ENCODE measurements at places on chromosomes 2 and 18.

GRCh38 chr2:224952936-224953657 lies 89.2 kb downstream of the DOCK10 start:
- no peak for DNase-seq

GRCh38 chr18:69953191-69953590 lies 5.5 kb upstream of the CD226 start:
- DNase-seq: no peak

- no peak for DNase-seq
Measured at GRCh38 chr2:226655871-226656270, 143.7 kb downstream of the IRS1 start.

DNA sequence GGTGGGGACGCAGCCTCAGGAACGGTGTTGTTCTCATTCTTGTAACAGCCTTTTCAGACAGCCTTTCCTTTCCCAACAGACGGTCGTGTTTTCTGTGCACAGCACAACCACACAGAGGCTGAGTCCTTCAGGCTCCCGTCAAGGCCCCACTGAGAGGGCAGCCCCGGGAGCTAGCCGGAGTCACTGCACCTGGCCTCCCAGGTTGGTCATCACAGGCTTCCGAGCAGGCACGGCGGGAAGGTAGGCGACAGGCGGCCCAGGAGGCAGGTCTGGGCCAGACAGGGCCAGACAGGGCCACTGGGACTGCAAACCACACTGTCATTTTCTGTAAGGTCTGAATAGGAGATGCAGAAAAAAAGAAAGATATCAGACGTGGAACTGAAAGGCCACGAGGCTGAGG lies 570.8 kb downstream of the GALR1 start:
- DNase-seq: no peak

DNA sequence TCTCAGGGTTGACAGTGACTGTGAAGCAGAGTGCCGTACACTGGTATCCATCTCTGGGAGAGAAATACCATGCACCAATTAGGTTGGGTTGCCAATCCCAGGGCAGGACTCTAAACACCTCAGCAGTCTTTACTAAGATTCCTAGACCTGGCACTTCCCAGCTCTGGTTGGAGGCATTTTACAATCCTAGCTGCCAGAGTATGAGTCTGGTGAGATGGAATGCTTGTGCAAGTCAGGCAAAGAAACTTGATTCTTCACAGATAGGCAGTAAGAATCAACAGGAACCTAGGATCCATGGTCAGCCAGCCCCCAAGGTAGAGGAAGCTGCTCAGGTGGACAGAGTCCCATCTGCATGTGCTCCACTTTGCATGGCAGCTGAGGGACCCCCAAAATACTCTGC lies 6.0 kb upstream of the UGT1A5 start:
- DNase-seq: no peak

- DNase-seq: no peak
Measured at GRCh38 chr2:125341353-125341752, 1314.6 kb upstream of the GYPC start.

- DNase-seq: peak; percentile 45
Measured at GRCh38 chr18:74198453-74198852, 50.1 kb downstream of the TIMM21 start.

DNA sequence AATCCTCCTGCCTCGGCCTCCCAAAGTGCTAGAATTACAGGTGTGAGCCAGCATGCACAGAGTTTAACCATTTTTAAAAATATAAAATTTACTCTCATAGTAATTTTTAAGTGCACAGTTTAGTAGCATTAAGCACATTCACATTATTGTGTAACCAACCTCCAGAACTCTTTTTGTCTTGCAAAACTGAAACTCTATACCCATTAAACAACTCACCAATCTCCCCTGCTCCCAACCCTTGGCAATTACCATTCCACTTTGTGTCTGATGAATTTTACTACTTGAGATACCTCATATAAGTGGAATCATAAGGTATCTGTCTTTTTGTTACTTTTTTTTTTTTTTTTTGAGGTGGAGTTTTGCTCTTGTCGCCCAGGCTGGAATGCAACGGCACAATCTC lies 112.5 kb downstream of the BMPR2 start:
- no peak for DNase-seq

DNA sequence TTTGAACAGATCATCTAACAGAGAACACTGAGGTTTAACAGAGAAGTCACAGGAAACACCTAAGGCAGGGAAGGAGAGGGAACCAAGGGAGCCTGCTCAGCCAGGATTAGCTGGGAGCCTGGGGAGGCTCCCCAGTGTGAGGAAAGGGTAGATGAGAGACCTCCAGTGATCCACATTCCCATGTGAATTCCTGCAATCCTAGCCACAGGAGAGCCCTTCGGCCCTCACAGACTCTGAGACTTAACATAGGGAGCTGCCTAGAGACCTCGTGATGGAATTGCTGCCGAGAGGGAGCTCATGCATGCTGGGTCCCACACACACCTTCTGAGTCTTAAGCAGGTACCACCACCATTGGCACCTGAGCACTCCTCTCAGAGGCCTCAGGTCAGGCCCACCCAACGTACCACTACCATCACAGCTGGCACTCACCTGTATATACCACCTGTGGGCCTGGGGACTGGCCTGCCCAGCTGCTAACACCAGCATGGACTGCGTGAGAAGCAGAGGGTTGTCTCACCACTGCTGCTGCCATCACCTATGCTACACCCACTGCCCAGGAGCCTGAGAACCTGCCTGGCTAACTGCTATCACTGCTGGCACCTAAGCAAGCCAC lies 225.9 kb upstream of the RASGRP3 start:
- DNase-seq: no peak

DNA sequence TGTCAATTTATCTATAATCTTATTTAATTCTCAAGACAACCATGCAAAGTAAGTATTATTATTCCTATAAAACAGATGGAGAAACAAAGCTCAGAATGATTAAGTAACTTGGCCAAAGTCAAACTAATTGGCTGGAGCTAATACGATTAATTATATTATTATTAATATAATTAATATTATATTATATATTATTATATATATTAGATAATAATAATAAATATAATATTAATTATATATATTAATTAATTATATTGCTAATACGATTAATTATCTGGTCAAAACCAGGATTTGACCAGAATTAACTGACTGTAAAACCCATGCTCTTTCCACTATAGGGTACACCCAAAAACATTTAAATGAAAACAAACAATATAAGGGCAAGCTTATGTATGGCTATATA lies 52.4 kb downstream of the FARSB start:
- DNase-seq: no peak

GRCh38 chr2:16816016-16816415 lies 150.4 kb upstream of the CYRIA start:
- no peak for DNase-seq

DNA sequence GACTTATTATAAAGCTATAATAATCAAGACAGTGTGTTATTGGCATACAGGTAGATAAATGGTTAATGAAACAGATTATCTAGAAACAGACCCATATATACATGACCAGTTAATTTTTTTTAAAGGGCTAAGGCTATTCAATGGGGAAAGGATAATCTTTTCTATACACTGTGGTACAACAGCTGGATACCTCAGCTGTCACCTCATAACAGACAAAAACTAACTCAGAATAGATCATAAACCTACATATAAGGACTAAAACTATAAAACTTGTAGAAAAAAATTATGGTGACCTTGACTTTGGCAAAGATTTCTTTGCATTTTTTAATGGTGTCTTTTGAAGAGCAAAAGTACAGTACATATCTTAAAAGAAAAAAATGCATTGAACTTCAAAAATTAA lies 30.2 kb downstream of the MAP3K2 start:
- DNase-seq: no peak

DNA sequence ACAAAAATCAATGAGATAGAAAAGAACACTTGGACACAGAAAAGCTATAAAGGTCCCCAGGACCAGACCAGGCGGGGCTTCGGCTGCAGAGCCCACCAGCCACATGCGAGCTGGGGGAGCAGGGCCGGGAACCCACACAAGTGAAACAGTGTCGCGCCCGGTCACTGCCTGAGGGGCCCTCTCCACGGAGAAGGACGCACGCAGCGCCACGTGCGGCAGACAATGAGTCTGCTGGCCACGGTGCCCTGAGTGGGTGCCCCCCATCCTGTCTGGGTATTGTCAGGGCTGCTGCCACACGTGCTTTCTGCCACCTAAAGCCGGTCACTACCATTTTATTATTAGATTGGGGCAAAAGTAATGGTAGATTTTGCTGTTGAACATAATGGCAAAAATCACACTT lies 207.9 kb upstream of the HDAC4 start:
- peak; percentile 29 for DNase-seq

DNA sequence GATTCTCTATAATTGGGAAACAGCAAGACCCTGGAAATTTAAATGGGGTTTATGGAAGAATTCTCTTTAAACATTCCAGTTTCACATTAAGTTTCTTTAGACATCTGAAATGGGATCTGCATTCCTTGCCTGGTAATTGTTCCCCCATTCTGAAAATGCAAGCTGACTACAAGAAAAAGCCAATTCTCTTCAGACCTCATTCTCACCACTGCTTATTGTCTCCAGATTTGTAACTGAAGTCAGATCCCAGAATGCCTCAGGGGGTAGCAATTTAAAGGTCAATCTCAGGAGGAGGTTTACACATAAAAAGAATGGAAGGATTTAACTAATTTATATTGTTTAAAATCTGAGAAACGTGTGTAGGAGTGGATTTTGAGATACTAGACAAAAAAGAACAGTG lies 41.2 kb downstream of the COL3A1 start:
- DNase-seq: no peak

DNA sequence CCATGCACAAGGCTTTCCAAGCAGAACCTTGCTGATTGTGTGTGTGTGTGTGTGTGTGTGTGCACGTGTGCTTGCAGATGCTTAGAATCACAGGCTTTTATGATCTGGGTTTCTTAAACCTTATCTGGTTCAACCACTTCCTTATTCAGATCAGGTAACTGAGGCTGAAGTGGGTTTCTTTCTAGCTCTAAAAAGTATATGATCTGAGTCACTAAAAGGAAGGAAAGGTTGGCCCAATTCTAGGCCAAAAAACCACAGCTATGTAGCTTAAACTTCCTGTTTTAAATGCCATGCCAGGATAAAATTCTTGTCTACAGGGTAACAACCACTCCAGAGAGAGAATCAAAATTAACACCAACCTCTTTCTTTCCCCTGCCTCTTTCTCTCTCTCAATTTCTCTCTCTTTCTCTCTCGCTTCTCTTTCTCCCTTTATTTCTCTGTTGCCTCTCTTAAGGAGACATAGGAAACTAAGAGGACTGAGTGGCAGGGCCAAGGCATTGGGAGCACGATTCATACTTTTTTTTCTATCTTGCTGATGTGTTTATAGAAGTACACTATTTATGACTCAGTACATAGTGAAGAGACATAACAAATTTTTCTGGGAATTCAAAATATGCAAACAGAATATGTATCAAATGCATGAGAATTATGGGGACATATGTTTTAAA lies 140.3 kb downstream of the TRIB2 start:
- no peak for DNase-seq

- DNase-seq: no peak
Measured at GRCh38 chr2:181203916-181204315, 223.5 kb downstream of the UBE2E3 start.

DNA sequence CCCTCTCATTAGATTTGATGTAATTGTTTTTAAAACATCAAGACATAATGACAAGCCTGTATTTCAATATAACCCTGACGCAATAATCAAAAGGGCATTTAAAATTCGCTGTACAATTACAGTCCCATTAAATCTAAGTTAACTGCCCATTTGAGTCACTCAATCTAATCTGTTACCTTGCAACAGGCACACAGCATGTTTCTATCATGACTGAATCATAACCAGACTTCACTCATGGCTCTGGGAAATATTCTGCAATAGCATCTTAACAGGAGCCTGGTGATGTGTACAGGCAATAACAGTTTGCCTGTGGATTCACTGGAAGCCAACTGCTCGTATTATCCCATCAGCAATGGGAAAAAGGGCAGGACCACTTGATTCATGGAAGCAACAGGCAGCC lies 142.3 kb upstream of the NCKAP5 start:
- no peak for DNase-seq

DNA sequence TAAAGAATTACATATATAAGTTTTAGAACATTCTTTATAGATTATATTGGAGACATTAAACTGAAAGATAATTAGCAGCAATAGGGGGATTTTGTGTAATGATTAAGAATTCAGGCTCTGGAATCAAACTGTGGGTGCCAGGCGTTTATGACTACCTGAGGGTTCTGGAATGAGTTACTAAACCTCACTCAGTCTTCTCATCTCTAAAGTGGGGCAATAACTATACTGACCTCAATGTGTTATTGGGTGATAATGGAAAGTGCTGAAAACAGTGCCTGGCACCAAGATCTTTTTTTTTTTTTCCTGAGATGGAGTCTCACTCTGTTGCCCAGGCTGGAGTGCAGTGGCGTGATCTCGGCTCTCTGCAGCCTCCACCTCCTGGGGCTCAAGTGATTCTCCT lies 7.2 kb downstream of the SERPINB8 start:
- DNase-seq: no peak

GRCh38 chr2:127196998-127197397 lies 23.1 kb downstream of the CYP27C1 start:
- peak; percentile 14 for DNase-seq

DNA sequence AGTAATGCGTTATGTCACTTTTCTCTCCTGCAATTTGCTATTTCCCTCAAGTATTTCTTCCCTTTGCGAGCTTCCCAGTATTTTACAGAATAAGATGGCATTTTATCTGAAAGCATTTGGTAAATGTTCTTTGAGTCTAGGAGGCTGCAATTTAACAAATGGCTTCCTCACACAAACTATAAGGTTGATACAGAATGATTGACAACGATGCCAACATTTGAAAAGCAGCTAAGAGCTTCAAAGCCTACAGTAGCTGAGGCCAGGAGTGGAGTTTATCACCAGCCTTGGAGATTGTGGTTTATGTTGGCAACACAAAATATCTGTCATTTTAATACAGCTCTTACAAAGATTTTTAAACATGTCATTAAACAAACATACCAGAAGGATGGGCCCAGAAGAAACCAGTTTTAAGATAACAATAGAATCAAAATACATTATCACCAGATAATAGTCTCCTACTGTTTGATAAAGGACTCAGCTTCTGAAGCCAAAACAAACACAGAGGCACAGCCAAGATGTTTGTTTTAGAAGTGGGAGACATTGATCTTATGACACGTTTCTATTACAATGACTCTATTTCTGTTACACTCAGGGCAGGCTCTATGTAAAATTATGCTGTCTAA lies 711.4 kb upstream of the ACVR2A start:
- DNase-seq: no peak

DNA sequence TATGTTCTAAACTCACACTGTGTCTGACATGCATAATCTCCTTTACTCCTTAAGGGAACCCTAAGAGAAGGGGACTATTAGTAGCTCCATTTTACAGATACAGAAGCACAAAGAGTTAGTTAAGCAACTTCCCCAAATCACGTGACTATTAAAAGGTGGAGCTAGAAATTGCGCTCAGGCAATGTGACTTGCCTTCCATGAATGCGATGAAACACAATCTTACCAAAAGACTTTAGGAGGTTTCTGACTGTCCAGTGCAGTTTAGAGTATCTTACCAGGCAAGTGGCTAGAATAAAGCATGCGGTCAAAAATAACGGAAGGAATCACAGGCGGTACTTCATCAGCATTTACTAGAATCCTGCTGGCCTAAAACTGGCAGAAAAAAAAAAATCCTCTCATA lies 70.4 kb downstream of the ZNF521 start:
- DNase-seq: no peak

- DNase-seq: no peak
Measured at GRCh38 chr2:111624411-111625156, 259.4 kb downstream of the ANAPC1 start.

GRCh38 chr2:200378652-200379290 lies 72.3 kb downstream of the SPATS2L start:
- DNase-seq: no peak

- DNase-seq: no peak
Measured at GRCh38 chr2:201891676-201892075, 85.3 kb downstream of the CDK15 start.
